ENCODE measurements at places on chromosomes 3 and 15.
A peak's percentile ranks its signal among the peaks of the same experiment; 100 is the strongest.

GRCh38 chr3:58899953-58900298, 149.9 kb downstream of the CFAP20DC start:
- no peak for DNase-seq

DNA sequence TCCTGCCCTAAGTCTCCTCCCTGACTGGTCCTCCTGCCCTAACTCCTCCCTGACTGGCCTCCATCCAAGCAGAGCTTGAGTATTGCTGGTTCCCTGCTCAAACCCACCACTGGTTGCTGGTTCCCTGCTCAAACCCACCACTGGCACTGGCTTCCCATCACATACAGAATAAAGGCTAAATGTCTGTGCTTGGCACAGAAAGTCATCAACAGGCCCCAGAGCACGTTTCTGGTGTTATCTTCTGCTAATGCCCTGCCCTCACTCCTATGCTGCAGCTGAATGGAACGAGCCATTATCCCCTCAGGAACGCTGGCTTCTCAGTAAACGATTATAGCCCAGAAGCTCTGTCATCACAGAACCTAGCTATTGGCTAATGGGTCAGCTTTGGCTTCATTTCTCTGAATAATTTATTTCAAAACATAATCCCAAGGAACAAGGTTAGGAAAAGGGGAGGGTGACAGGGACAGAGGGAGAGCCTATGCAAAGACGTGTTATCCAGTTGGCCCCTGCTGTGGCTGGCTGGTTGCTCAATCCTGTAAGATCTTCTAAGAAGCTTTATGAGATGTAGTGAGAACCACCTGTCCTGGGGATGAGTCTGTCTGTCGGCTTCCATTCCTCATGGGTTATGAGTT, 6.3 kb upstream of the MUC20 start:
- DNase-seq, result no peak

DNA sequence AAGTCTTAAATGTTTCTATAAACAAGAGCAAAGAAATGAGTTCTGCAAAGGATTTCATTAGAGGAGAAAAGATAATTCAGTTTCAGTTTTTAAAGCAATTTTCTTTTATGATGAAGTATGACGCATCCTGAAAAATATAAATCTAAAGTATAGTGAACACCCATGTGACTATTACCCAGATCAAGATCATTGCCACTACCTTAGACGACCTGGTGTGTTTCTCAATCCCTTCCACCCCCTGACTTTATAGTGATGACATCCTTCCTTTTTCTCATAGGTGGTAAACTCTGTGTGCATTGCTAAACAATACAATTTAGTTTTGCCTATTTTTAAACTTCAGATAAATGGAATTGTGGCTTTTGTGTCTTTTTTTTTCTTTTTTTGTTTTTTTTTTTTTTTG, 8.4 kb downstream of the STT3B start:
- DNase-seq, result no peak

- DNase-seq, result no peak
Observed at GRCh38 chr3:66236281-66236680, 15.5 kb downstream of the SLC25A26 start.

DNA sequence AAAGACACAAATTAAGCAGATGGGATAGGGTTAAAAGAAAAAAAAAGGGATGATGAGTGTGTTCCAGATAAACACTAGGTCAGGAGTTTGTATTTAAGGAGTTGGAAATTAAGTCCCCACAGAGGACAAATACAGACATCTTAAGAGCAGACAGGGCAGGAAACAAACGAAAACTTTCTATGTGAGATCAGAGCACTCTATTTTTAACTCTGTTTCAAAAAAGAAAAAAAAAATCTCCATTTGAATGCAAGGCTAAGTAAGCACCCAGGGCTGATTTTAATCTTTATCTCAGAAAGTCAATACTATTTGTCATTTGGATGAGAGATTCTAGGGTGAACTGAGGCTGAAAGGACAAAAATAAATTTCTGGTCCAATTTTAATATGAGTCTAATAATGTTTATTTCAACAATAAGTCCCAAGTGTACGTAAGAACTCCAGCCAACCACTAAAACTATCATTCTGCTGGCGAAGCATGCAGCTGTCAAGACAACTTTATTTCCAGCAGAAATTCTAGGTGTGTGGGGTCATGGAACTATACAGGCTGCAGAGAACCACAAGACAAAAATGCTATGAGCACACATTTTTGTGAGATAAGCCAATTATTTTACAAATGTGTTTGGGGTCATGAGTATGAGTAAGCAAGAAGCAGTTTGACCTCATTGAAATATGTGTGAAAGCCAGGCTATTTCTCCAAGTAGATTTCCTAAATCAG, 186.1 kb downstream of the FMN1 start:
- DNase-seq, result no peak

DNA sequence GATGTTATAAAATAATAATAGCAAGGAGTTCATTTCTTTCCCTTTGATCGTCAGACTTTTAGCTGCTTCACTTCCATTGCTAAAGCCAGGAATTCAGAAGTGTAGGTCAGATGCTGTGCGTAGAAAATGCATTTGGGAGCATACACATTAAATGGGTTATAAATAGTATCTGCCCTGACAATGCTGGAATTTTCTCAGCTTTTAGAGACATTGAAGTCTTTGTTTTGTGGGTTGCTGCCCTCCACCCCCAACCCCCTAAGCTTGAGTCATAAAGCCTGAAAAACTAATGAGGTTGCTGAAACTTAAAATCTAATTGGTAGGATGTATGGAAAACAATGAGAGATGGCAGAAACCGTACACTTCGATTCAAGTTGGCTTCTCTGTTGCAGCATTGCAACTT, 81.9 kb downstream of the MITF start:
- DNase-seq, result no peak

GRCh38 chr15:52735231-52736089, 54.7 kb downstream of the ONECUT1 start:
- peak; percentile 58 for DNase-seq

- DNase-seq, result peak; percentile 49
Observed at GRCh38 chr3:171772427-171773056, 37.7 kb downstream of the PLD1 start.

GRCh38 chr3:50454481-50455070, 48.9 kb downstream of the CACNA2D2 start:
- DNase-seq, result no peak

DNA sequence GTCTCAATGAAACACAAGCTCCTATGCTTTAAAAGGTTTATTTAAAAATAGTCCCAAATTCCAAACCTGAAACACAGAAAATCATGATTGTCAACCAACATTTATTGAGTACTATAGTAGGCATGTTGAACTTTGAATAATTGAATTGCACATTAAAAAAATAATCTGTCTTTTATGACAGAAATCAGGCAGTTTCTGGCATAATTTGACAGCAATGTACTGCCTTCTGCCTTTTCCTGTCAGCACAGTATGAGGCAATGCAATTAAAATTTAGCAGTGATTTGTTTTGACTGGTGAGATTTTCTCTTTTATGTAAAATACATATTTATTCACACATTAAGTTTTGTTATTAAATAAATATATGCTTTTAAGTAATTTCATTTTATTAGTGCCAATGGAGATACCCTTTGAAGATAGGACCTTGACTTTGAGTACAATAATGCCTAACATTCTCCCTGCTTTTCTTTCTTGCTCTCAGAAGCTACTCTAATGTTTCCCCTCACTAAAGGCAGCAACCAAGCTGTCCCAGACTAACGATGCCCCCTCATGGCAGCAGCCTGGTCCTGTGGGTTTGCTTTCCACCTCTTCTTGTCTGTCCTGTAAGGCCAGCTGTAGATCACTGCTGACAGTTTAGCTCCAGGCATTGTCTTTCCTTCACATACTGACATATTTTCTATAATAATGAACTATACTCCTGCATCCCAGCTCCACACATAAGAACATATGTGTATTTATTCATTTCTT, 346.7 kb downstream of the IL20RB start:
- no peak for DNase-seq

- no peak for DNase-seq
Observed at GRCh38 chr3:12830785-12831156, 10.6 kb downstream of the RPL32 start.

DNA sequence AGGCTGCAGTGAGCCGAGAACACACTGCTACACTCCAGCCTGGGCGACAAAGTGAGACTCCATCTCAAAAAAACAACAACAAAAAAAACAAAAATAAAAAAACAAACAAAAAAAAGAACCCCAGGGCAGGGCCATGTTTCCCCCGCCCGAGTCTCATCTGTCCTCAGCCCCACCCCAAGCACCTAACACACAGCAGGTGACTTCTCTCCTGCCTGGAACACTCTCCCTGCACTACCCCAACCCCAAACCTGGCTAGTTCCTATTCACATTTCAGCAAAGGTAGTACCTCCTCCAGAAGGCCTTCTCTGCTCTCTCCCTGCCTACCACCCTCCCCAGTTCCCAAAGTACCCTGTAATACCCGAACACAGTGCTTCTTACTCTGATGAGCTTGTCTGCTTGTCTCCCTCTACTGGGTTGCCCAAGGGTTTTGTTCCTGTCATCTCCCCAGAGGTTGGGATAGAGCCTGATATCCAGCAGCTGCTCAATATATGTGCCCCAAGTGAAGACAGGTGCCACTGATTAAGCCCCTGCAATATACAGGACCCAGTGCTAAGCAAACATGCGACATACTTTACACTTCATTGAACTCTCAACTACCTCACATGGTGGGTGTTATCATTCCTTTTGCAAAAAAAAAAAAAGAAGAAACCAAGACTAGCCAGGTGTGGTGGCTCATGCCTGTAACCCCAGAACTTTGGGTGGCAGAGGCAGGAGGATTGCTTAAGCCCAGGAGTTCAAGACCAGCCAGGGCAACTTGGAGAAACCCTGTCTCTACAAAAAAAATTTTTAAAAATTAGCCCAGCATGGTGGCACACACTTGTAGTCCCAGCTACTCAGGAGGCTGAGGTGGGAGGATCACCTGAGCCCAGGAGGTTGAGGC, 103.6 kb downstream of the DAPK2 start:
- DNase-seq, result no peak

All from activated CD4-positive, alpha-beta T cell treated with anti-CD3 and anti-CD28 coated beads for 4 hours (primary cell).